Renal cortical epithelial cell (primary cell): ENCODE measurements at places on chromosomes 5 and 9. TPM values are rescaled to one million over a fixed set of nuclear protein-coding genes. Genes with fewer than 3 reads are reported as not detected.

ISL1 gene
- not detected in 2 replicates for total RNA-seq

AQP7 gene
- total RNA-seq = 0.25 TPM in 1 of 2 replicates, not detected in the other

SLC6A3 gene
- not detected in 2 replicates for total RNA-seq

KIF12 gene
- 12.3 and 40.1 TPM in 2 replicates for total RNA-seq
